ENCODE measurements at places on chromosomes 1 and 21.

DNA sequence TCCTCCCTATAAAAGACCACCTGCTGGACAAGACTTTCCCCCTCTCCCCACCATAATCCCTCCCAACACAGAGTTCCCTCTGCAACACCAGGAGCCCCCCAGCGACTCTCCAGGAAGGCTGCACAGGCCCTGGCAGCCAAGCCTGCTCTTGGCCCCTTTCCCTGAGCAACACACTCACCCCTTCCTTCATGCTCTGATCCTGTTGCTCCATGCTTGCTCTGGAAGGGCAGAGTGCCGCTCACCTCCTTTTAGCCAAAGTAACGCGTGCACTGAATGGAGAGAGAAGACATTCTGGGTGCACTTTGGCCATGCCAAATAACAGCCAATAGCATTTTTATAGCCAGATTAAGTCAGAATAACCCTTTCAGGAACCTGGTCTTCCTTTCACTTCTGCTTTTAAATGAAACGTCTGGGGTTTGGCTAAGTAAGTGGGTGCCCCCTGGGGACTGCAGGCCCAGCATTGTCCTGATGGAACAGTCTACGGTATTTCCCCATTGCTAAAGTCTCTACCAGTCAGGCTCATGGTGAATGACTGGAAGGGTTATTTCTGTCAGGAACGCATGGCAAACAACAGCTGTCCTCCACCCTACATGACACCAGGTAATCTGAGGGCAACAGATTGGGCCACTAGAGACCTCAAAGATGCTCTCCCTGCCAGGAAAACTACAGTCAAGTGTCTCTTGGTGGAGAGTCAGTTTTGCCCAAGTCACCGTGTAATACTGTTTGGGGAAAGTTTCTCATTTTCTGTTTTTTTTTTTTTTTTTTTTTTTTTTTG lies at the start of gene SLC2A5:
Gene SLC2A5, minus strand, starts transcription at position 310 of the 775 bp plus-strand sequence. Its CDS starts 99 bp downstream, at position 211.
- no peak for DNase-seq

GRCh38 chr1:44025816-44026215 lies 5.4 kb downstream of the SLC6A9 start:
- DNase-seq, result no peak

DNA sequence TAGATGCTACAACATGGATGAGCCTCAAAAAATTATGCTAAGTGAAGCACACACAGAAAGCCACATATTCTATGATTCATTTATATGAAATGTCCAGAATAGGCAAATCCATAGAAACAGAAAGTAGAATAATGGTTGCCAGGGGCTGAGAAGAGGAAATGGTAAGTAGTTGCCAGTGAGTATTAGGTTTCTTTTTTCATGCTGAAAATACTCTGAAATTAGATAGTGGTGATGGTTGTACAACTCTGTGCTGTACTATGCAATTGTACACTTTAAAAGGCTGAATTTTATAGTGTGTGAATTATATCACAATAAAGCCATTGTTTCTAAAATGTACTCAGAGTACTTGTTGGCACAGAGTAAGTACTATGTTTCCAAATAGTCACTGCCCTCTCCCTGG lies 15.5 kb upstream of the GFI1 start:
- no peak for DNase-seq

DNA sequence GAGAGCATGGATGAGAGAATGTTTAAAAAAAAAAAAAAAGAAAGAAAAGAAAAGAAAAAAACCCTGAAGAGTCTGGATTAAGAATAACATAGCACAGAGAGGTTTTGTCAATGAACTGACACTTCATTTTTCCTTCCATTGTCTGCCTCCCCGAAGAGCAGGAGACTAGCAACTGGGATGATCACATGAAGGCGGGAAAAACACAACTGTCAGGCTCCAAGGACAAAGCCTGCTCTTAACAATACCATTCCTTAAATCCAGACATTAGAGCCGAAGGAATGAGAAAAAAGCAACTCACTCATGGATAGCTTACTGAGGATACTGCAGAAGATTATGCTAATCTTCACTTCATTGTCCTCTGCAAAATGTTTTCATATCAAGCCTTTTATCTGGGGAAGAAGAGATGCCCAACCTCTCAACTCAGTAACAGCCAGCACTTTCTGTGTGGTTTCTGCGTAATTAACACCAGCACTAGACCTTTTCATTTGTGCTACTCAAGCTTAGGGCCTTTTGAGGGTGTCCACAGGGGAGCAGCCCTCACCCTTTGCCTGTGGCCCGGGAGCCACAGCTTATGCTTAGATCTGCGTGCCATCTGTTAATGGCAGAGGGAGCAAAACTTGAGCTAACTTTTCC lies 182.3 kb downstream of the BARHL2 start:
- no peak for DNase-seq

Data from pancreas (tissue), 10 donors.